Hippocampal formation (tissue), 2 donors: ENCODE measurements at places on chromosomes 13 and 19.
A peak's percentile ranks its signal among the peaks of the same experiment; 100 is the strongest.

DNA sequence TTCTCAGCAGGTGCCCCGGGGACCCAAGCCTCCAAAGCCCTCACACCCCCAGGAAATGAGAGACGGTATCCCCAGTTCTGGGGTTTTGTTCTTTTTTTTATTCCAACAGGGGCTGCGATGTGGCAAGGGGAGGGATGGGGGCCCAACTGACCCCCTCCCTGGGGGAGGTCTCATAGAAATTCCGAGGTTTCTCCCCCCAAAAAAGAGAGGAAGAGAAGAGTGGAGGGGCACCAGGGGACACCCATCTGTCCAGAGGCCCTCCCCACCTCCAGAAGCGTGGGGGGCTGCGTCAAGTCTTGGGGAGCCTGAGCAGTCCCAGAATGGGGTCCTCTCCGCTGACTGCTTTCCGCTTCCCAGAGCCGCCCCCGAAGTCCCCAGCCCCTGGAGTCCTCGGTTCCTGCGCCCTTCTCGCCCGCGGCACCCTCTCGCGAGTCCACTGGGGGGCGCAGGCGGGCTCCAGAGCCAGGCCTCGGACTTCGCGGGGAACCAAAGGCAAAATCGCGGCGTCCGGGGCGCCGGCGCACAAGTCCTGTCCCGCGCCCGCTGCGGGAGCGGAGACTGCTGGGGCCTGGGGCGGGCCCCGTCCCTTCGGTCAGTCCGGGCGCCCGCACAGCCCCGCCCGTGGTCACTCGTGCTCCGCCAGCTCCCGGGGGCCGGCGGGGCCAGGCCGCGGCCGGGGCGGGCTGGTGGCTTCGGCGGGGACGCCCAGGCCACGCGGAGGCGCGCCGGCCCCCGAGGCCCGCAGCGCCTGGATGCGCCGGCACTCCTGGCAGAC, 4.4 kb upstream of the ATP1A3 start:
- no peak for DNase-seq

GRCh38 chr13:22024381-22024994, 353.6 kb downstream of the FGF9 start:
- no peak for DNase-seq

- no peak for DNase-seq
These were observed 1257.3 kb downstream of the DIAPH3 start for GRCh38 chr13:58906329-58907007.

GRCh38 chr13:85436029-85436428, 363.2 kb downstream of the SLITRK6 start:
- no peak for DNase-seq

DNA sequence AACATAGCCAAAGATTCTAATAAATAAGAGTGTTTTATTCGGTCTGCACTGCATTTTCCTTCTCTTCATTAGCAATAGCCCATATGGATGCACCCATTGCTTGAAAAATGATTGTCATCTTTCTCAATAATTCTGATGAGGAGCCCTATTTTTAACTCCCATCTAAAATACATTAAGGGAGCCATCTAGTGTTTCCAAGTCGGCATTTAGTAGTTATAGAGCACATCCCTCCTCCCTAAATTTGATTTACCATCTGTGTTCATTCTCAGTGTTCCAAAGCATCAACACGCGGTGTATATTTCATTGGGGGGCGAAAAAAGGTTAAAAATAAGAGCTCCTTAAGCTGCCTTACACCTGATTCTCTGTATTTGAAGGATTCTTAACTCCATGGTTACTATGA, 119.2 kb upstream of the IPO5 start:
- DNase-seq: peak; percentile 8

DNA sequence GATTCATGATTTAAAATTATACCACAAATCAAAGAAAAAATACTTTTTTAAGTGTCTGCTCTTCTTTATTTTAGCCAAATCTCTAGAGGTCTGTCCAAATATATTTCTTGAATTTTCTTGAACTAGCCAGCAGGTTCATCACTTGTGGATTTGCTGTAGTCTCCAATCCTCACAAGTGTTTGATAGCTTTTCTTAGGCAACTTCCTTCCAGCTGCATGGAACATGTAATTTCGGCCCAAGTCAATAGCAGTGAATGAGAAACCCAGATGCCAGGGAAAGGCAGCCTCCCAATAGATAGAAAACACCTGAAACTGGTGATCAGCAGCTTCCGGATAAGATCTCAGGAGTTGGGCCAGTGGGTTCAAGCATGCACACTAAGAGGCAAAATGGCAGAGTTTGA, 15.6 kb upstream of the RNASEH2B start:
- DNase-seq: no peak

- DNase-seq: no peak
These were observed 59.8 kb downstream of the SLC7A9 start for GRCh38 chr19:32809754-32810153.

GRCh38 chr19:3183721-3184641, 1.7 kb upstream of the NCLN start:
- DNase-seq: no peak

DNA sequence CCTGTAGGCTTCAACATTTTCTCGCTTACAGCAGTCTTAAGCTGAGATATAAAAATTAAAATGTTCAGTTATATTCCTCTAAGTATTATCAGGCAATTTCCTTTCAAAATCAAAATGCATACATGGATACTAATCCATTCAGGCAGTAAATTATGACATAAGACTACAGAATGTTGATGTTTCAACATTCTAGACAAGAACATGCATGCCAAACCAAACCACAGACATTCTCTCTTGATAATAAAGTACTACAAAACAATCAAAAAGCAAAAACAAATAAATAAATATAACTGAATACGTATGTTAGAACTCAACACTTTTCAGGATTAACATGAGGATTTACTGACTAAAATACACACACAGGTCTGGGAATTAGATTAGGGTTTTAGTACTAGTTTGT, 7.7 kb downstream of the DIS3 start:
- no peak for DNase-seq

- DNase-seq: no peak
These were observed 41.7 kb downstream of the FRY start for GRCh38 chr13:32073180-32073864.

GRCh38 chr19:4976401-4977298, 7.7 kb downstream of the KDM4B start:
- peak; percentile 38 for DNase-seq

GRCh38 chr19:33628921-33629825, 7.4 kb downstream of the CHST8 start:
- no peak for DNase-seq

- no peak for DNase-seq
These were observed 448.8 kb downstream of the FOXO1 start for GRCh38 chr13:40217675-40218074.

GRCh38 chr13:99572921-99573320, 71.6 kb downstream of the TM9SF2 start:
- DNase-seq: no peak

GRCh38 chr13:105030851-105031250, 1504.6 kb downstream of the EFNB2 start:
- DNase-seq: no peak

- DNase-seq: no peak
These were observed 676 bp downstream of the CD320 start for GRCh38 chr19:8307400-8307964.

DNA sequence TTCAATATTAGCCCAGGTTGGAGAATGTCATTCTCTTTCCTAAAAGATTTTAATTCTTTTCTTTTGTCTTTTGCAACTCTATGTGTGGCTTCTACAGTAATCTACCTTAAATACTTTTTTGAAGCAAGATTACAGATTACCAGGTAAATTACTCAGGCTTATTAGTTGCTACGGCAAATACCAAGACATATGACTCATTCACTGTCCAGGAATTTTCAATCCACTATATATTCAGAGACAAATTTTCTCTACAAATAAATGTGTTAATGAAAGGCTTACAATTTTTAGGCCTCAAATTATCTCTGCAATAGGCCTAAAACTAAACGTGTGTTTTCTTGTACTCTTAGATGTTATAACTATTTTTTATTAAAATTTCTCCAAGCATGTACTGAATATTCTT, 631.3 kb downstream of the DIAPH3 start:
- DNase-seq: no peak

DNA sequence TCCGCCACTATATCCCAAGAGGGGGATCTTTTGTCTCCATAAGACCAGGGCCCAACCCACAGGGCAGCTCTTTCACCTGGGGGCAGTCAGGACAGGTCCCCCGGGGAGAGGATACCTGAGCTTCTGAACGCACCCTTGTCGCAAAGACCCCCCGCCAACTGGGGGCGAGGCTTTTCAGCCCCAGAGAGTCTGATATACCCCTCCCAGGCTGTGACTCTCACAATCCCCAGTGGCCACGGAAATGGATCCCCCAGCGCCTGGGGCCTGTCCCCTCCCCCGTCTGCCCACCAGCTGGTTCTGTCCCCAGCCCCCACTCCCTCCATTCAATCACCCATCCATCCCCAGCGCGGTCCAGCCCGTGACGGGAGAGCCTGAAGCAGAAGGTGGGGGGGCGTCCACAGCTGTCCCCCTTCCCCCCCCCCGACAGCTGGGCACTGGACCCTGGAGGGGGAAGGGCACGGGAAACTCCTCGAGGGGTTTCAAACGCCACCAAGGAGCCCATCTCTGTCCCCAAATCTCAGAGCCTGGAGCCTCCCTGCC, 823 bp downstream of the DOCK6 start:
- DNase-seq: no peak

GRCh38 chr19:27654266-27654990, 1558.5 kb downstream of the UQCRFS1 start:
- no peak for DNase-seq

- DNase-seq: no peak
These were observed 327.4 kb upstream of the ZNF507 start for GRCh38 chr19:32018014-32018413.

GRCh38 chr19:14410091-14411051, 8.8 kb downstream of the DDX39A start:
- no peak for DNase-seq

GRCh38 chr13:87777387-87777786, 106.2 kb downstream of the SLITRK5 start:
- DNase-seq: no peak
